Right ventricle myocardium superior (tissue), 1 donor: ENCODE measurements at places on chromosomes 16 and 17.

- peak; percentile 34 for DNase-seq
Observed at GRCh38 chr17:82941021-82942001, 101.5 kb upstream of the ZNF750 start.

GRCh38 chr17:78535273-78536197 is 41.7 kb downstream of the DNAH17 start:
- no peak for DNase-seq

DNA sequence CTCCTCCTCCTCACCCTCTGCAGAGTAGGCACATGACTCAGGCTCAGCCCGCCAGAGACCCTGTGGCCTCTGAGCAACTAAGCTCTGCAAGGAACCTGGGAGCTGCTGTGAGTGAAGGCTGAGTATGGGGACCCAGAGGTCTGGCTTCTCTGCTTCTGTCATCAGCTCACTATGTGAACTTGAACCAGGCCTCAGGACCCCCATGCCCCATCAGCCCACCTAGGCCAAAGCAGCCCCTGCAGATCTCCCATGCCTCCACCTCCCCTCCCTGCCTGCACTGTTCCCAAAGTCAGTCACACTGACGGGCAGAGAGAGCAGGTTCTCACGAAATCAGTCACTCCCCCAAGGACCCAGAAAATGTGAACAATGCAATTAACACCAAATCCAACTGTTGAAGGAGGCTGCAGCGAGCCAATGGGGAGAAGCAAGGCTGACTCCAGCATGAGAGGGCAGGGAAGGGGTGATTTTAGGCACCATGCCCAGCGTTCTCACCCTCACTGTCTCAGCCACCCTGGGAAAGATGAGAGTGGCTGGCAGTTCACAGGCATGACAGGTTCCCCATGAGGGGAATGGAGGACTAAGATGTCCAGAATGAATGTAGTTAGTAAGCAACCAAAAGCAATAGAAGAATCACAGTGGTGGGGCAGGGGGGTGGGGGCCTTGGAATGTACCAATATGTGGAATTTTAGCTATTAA is 60.6 kb downstream of the BEAN1 start:
- DNase-seq: no peak

- peak; percentile 66 for DNase-seq
Observed at GRCh38 chr17:83132251-83133081, 53.1 kb downstream of the METRNL start.

GRCh38 chr16:84055366-84055765 is 12.8 kb upstream of the SLC38A8 start:
- peak; percentile 67 for DNase-seq

GRCh38 chr16:24921229-24921628 is 75.5 kb downstream of the SLC5A11 start:
- DNase-seq: no peak

DNA sequence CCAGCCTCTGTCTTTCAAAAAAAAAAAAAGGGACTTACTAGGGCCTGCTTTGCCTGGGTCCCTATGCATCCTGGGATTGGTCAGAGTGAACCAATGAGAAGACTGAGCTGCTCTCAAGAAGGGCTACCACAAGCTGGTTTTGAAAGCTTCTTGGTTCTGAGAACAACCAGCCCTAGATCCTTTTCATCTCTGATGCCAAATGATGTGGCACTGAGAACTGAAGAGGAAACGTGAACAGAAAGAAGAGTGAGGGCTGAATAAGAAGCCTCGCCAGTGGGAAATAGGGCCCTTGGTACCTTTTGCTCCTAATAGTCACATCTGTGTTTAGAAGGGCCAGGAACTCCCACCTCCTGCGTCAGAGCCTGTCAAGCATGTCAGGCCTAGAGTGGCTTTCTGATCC is 10.7 kb downstream of the TACO1 start:
- DNase-seq: no peak

DNA sequence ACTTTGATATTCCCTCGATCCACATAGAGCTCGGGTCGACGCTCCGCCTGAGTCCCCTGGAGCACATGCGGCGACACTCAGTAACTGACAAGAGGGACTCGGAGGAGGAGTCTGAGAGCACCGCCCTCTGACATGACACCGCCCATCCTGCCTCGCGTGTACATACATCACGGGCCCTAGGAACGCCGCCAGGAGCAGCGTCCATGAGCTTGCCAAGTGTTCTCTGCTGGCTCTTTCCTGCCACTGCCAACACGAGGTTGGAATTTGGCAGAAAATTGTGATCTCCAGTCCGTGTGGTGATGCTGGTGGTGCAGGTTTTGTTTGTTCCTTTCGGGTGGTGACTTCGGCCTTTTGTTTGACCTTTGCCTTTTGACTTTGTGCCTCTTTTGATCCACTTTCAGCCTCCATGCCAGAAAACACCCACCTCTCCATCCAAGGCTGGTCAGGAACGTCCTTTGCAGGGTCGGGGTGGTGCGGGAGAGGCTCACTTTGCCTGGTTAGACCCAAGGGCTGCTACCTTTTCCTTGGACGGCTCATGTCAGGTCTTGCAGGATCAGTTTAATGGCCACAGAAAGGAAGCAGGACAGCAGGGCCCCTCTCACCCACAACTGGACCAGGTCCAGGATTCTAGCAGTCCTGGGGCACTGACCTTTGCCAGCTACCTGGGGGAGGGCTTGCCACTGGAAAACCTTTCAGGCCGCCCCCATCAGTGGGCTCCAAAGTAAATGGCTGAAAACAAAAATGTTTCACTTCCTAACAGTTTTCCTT is 27.6 kb downstream of the ELAC2 start:
- DNase-seq: peak; percentile 87

DNA sequence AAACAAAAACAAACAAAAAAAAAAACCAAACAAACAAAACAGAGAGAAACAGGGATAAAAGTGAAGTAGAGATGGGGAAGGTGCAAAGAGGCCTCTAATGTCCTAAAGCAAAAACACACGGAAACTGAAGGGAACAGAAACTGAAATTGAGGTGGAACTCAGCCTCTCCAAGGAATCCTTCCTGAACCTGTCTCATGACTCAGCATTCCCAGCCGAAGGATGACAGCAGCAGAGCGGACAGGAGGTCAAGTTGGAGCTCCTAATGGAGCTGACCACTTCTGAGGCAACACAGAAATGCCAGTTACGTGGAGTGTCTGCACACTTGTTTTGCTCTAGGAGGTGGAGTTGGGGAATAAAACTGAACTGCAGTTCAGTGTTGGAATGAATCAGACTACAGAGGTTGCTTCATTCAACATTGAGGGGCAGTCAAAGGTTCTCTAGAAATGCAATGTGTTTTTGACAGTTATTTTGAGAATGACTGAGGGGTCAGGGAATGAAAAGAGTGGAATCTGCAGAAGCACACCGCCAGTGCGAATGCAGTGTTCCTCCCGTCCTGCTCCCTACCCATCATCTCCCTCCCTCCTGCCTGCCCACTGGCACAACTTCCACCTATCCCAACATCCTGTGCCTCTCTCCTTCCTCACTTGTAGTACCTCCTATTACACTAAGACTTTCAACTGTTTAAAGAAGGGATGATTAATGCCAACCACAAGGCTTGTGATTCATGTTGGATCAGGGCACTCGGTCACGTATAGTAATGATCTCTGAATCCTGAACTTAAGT is 6.3 kb downstream of the UBE2O start:
- no peak for DNase-seq

DNA sequence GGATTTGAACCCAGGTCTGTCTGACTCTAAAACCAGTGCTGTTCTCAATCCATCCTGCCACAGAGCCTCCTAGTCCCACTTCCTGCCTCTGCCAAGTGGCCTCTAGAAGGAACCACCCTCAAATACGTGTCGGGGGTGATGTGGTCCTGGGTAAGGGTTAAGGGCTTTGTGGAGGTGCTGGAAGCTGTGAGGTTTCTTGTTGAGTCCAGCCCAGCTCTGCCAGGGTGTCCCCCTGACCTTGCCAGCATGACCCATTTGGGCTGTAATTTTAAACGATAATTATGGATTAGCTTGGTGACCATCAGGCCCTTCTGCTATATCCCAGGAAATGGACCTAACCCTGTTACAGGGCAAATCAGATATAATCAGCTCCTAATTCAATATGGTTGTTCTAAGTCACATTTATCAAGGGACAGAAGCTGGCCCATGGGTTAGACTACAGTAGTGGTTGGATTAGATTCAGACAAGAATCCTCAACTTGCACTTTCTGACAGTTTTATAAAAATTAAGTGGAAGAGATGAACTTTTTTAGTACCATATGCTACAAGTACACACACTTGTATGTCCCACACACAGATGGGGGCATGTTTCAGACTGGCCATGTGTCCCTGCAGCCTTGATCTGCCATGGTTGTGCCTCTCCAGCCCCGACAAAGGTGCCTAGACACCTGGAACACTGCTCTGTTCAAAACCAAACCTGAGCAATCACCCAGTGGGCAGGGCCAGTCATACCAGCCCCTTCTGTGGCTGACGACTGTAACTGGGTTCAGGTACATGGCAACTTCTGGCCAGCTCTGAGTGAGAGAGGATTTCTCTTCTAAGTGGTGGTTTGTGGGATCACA is 48.0 kb downstream of the SMPD3 start:
- no peak for DNase-seq

DNA sequence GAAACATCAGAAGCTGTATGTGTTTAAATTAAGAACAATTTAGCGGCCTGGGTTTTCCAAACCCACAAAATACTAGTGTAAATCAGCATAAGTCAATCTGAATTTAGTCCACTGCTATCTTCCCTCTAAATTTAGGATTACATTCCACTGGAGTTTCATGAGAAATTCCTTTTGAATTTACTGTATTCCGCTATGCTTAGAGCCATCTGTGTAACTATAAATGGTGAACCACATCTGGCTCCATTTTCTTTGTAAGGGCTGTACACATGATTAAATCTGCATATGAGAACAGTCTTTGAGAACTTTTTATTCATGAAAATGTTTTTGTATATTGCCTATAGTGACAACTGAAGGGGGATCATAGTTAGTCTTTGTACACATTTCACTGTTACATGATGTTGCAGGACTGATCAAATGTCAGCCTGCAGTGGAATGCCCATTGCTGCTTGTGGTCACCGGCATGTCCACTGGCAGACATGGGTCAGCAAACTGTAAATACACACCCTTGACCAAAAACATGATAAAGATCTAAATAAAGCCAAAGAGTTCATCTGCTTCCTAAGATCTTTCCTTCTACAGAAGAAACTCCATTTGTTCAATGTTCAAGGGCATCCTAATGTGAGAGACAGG is 36.8 kb downstream of the RPGRIP1L start:
- no peak for DNase-seq

GRCh38 chr17:44792276-44792675 is 33.5 kb downstream of the ADAM11 start:
- no peak for DNase-seq

DNA sequence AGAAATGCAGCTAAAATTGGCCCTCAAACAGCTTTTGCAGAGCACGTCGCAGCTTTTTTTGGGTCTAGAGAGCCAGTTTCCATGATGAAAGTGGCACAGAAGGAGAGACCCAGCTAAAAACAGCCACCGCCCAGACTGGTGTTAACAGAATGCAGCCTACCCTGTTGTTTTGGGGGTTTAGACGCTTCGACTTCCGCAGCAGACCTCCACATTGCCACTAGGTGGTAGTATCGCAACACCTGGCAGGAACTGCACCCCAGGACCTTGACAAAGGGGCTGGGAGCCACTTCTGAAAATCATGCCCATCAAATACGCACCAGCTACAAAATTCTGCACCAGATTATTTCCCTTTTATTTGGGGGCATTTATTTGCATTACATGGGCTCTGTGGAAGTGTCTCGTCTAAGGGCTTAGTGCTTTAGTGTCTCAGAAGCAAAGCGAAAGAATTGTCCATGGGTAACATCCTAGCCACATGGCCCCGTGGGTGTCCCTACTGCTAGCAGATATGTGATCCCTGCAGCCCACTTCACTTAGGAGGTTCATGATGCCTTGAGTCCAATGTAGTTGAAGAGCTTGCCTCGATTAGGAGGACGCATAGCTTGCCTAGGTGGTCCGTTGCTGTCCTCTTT is 167.1 kb downstream of the HAPSTR1 start:
- DNase-seq: no peak

DNA sequence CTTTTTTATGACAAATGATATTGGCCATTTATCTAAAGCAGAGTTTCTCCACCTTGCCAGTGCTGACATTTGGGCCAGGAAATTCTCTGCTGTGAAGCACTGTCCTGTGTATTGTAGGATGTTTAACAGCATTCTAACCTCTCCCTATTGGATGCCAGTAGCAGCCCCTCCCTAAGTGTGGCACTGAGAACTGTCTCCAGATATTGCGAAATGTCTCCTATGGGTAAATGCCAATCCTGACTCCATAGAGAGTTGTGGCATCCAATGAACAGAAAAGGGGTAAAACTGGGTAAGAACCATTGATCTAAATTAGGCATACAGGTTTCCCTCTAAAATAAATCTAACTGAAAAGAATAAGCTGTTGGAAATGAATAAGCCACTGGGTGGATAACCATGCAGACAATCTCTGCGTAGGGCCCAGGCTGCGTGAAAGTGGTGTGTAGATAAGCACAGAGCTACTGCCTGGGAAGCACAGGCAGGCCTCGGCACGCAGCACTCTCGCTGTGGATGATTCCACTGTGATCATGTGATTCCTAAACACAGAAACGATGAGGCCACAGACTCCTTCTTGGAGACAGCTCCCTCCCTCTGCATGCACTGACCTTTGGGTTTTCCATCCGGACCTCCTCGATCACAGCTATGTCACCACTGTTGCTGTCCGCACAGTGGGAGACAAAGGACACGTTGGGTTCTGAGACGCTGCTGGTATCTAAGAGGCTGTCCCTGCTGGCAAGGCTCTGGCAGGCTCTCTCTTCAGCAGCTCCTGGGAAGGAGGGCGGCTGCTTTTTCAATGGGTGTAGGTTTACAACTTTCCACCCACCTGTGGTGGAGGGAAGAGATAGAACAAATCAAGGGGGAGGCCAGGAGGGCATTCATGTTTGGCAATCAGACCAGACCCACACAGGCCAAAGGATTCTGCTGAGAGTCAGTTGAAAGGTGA is 44.1 kb downstream of the GTF3C1 start:
- DNase-seq: no peak

DNA sequence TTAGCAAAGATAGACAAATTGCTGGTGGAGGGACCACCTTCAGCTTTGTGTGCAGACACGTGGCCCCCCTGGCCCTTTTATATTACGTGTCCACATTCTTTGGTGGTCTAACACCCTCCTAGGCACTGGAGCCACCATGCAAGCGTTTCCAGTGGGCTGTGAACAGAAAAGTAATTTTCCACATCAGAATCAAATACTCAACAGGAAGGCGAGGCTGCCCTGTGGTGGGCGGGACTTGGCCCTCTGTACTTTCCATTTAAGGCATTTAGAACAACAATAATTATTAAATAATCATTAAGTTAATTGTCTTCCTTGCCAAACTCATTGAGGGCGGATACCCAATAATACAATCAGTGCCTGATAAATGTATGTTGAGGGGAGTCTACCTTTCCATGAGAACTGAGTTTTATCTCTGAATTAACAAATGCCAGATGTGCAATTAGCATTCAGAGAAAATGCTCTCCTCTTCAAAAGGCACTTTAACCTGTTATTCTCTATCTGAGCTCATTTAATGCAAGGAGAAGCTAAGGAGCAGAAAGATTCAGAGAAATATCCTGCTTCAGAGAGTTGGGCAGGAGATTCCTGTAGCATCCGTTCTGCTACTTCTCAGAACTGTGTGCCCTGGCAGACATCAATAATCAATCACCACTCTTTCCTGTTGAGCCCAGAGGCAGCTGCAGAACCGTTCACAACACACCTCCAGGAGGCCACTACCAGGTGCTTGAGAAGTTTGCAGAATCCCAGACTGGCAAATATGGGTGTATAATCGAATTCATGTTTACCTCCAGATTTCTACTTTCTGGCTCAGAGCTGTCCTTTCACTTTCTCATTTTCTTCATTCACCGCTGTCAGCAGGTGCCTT is 109.4 kb downstream of the CMIP start:
- DNase-seq: no peak
